ENCODE measurements at places on chromosomes 12 and 14.
A peak's percentile ranks its signal among the peaks of the same experiment; 100 is the strongest.

- no peak for DNase-seq
Observed at GRCh38 chr12:104478396-104479122, 21.8 kb downstream of the CHST11 start.

DNA sequence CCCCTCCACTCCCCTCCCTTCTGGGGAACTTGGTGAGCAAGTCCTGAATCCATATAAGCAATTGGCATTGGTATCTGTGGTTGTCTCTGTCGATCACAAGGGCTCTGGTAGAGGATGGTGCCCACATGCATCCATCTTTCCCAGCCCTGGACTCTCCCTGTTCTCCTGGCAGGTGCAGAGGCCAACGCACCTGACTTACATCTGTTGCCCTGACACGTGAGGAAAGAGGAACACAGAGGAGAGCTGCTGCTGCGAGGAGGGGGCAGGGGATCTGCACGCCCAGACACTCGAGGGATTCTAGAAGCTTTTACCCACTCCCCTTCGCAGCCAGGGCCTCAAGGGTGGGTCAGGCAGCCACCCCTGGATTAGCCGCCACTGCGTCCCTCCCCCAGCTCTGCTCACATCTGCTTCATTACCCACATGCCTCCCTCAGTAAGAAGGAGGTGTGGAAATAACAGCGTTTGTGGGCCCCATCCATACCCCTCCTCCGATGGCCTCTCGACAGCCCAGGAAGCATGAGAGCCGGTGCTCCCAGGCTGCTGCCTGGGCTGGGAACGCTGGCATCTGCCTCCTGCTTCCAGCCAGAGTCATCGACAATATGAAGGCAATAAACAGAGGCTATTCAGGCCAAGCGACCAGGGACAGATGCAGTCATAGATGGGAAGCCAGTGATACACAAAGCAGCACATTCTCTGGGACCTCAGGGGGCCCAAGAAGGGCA lies 56.5 kb downstream of the KDM2B start:
- no peak for DNase-seq

GRCh38 chr12:54017027-54017788 lies 8.4 kb downstream of the HOXC8 start:
- peak; percentile 72 for DNase-seq

DNA sequence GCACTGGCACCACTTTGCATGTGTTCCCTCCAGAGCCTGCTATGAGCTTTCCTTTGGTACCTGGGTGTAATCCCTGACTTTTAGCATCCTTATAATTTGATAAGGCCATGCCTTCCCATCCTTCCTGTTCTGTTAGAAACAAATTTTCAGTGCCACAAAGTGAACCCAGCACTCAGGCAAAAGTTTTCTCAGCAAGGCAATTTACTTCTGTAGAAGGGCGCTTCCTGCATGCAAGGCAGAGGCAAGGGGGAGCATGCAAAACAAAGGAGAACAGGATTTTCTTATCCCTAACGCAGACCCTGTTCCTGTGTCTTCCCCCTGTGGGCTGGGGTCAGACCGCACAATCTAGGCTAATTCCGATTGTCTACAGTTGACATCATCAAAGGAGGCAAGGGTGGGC lies 108.7 kb downstream of the RIN3 start:
- DNase-seq, result no peak

DNA sequence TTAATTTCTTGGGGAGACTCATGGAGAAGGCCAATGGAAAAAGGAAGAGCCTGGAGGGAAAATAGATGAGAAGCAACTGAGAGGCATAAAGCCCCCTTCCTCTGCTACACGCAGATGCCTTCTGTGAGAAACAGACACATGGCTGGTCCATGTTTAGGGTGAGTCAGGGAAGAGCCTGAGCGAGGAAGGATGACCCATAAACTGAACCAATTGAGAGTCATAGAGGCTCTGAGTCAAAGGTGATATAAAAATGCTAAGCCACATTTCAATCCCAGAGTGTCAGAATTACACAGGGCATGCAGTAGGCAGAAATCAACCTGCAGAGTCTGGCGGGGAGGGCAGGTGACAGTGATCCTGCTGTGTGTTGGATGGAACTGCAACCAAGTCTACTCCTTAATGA lies 30.1 kb upstream of the NEDD1 start:
- no peak for DNase-seq

GRCh38 chr14:80491131-80491530 lies 279.8 kb upstream of the DIO2 start:
- peak; percentile 71 for DNase-seq

- DNase-seq, result peak; percentile 32
Observed at GRCh38 chr14:65179918-65180724, 77.8 kb upstream of the MAX start.

DNA sequence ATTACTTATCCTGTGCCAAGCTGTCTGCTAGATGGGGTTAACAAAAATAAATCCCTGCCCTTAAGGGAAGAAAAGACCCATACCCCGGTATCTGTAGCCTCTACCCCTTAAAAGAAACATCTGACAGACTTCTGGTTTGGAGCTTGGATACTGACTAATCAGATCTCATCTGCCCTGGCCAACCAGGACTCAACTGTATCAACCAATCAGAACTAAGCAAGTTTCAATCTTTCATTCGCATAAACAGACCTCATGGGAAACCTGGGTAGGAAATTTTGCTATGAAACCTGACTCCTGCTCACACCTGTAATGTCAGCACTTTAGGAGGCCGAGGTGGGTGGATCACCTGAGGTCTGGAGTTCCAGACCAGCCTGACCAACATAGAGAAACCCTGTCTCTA lies 26.4 kb upstream of the PRMT8 start:
- no peak for DNase-seq

- peak; percentile 33 for DNase-seq
Observed at GRCh38 chr14:96592591-96593386, 90.6 kb downstream of the PAPOLA start.

DNA sequence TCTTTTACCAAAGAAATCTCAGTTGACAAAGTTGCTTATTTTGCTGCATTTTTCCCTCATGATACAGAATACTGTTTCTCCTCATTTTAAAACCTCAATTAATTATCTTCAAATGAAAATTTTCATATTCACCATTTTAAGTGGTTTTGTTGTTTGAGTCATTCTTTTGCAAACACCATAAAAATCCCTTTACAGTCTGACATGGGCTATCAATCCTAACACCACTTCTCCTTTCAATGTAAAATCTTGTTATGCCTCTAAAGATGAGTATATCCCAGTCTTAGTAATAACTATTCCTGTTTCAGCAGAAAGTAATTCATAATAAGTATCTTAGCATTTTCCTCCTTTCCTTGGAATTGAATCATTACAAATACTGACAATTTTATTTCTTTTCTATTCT lies 192.2 kb downstream of the SYT1 start:
- no peak for DNase-seq

DNA sequence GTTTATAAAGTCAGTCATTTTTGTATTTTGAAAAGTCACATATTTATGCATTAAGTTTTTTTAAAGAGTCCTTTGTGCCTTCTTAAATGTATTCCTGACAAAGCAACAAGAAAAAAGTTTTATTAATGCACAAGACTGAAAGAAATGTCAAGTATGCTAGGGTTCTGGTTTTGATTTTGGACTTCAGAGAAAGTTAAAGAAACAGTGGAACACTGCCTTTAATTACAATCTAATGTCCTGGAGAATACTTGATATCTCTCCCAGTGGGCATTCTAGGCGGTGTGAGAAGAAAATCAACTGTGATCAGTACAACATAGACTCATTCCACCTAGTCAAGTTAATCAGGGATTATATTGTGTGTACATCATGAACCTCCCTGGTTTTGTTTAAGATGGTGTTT lies 49.9 kb downstream of the PRICKLE1 start:
- DNase-seq, result no peak

DNA sequence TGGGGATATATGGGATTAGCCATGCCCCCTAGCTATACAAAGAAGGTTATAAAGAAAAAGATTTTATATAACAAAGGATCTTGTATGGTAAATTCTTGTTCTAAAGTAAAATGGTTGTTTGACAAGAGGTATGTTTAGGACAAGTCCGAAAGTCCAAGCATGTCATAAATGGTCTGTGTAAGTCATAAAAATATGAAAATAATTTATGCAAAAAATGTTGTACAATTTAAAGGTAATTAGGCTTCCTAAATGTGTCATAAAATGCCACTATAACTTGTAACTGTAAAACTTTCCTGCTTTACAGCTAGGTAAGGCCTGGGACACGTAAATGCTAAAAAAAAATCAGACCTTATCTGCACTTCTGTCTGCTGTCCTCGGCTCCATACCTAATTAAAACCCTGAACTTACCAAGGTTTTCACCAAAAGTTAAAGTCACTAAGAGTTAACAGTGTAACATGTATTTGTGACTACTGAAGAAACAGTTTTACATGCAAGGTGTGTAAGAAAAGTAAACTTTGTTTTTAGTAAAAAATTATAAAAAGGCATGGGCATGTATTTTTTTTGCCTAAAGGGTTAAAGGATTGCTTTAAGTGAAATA lies 110.0 kb upstream of the RESF1 start:
- no peak for DNase-seq

DNA sequence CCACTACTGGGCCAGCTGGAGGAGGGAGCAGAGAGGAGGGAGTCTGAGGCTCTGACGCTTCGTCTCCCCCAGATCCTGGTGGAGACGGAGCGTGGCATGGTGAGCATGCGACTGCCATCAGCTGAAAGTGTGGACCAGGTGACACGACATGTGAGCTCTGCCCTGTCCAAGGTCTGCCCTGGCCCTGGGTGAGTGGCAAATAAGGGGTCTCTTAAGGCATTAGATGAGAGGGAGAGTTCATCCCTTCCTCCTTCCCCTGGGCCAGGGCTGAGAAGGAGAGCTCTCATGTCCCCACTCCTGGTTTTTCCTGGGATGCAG lies 2.5 kb downstream of the CARMIL3 start:
- DNase-seq, result no peak

DNA sequence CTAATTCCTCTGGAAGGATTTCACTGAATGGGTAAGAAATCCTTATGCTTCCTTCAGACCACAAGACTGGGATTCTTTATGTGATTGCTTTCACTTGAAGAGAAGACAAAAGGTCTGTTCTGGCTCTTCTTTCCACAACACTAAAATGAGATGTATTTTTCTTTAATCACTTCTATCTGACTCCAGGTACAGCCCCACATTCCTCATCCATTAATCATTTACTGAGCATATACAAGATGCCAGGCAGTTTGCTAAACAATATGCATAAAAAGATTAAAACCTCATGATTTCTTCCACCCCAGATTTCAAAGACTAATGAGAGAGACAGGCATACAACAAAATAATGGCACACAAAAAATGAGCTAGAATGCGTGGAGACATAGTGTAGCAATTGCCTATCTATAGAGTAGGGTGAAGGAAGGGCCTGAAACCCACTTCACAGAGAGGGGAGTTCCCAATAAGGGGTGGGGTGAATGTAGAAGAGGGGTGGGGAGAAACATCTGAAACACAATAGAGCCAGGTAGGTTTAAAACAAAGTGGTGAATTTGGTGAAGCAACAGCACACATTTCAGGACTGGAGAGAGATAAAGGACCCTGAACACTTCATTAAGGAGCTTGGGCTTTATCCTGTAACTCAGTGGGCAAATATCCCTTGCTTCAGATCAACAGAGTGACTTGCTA lies 65.1 kb upstream of the PRB2 start:
- no peak for DNase-seq

DNA sequence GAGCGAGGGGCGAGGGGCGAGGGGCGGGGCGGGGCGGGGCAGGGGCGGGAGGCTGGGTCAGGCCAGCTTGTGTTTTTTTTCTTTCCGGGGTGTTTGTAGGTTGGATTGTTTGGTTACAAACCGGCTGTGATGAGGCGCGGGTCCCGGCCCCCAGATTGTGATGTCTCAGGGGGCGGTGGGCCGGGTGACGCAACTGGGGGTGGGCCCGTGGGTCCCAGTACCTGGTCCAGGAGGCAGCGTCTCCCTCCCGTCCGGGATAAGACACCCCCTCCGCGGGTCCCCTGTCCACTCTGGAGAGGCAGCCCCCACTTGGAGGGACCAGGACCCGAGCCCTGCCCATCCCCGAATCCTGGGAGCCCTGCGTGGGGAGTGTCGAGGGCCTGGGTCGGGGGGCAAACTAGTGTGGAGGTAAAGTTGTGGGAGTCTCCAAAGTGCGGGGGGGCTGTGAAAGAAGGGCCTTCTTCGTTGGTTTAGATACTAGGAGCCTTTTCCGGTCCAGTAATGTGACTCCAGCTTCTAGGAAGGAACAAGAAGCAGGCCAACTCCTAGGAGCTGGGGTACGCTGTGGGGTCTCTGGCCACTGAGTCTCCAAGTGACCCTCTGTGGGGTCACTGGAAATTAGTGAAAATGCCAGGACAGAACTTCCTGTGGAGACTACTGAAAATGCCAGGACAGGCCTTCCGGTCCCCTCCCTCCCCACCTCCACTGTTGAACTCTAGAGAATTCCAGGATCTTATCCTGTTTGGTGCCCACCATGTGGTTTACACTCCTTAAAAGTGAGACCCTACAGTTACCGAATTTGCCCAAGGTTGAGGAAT lies 579 bp upstream of the CLMN start:
- peak; percentile 33 for DNase-seq

GRCh38 chr14:52121441-52121840 lies 52.6 kb upstream of the NID2 start:
- no peak for DNase-seq

DNA sequence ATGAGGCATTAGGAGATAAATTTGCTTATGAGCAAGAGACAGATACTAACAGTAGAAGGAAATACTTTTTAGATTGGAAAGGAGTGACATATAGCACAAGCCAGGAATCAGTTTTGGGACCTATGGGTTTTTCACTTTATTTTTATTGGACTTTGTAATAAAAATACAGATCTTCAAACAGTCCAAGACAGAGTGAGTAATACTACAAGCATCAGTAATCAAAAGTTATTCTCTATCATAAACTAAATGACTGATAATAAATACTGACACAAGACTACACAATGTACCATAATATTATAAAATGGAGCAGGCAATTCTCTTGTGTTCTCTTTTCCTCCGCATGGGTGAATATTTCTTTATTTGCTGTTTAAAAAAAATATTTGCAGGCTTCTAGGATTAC lies 85.8 kb downstream of the DERA start:
- DNase-seq, result no peak

DNA sequence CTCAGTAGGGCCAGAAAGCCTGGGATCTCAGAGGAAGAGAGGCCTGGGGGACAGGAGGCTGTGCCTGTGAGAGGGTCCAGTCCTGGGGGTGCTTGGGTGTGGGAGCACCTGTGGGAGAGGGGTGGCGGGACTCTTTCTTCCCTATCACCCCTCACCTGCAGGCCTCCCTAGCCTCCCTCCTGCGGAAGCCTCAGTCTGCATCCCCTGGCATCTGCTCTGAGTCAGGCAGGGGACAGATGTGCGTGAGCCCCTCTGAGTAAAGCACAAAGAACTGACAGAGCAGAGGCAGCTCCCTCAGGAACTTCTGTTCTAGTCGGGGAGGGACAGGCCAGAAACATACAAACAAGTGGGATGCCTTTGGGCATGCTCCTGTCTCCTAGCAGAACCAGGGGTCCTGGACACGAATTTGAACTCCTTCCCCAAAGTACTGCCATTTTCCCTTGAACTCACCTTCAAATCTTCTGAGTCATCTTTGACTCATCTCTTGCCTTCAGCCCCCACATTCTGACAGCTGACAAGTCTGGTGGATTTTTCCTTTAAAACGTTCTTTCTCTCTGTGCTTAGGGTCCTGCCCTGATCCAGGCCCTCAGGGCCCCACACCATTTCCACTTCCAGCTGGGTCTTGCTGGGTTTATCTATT lies 8.5 kb upstream of the HSP90AA1 start:
- DNase-seq, result no peak
